Small intestine (tissue), 16 donors: ENCODE measurements at places on chromosomes 1 and 21. TPM values are rescaled to one million over a fixed set of nuclear protein-coding genes. Genes with fewer than 3 reads are reported as not detected.

SPATA17 gene
- 2.2 TPM for polyA plus RNA-seq

KIRREL1 gene
- 0.22 TPM for polyA plus RNA-seq

TTLL7 gene
- polyA plus RNA-seq, result 0.54 TPM

ANGPTL3 gene
- not detected for polyA plus RNA-seq

RGS16 gene
- 0.45 TPM for polyA plus RNA-seq

RPTN gene
- polyA plus RNA-seq, result not detected

DNA sequence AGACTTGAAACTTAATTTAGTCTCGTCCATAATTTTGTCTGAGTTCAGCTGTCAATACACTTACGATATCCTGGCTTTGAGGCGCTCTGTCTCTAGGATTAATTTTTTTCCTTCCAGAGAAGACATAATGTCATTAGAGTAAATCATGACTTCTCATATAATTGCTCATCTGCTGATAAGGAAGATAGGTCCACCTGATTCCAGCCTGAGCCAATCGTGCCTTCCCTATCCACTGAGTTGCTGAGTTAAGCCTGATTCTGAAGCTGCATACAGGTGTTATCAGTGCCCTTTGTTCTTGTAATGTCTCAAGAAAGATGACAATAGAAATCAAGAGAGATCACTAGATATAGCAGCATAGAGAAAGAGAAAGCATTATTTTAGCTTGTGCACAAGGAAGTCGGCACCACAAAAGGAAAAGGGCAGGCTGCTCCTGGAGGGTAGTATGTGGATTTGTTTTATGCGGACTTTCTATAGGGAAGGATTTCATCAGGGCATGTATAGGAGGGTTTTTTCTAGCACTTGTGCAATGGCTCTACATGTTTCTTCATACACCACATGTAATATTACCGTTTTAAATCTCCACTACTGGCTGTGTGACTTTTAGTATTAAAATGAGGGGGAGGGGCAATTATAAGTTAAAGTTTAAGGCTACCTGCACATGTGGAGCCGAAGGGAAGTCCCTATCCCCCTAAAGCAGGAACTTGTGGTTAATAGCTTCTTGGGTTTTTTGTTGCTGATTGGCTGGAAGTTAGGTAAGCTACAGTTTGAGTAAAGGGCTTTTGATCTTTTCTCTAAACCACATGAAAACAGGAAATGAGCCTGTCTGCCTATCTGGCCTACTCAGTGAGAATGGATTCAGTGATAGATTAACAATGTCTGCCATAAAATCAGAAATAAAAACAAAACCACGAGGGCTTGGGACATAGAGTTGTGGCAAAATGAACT lies 133.4 kb downstream of the PLPPR5 start:
- peak; percentile 6 for DNase-seq

- no peak for DNase-seq
Measured at GRCh38 chr1:44503625-44504024, 98.6 kb downstream of the RNF220 start.

DNA sequence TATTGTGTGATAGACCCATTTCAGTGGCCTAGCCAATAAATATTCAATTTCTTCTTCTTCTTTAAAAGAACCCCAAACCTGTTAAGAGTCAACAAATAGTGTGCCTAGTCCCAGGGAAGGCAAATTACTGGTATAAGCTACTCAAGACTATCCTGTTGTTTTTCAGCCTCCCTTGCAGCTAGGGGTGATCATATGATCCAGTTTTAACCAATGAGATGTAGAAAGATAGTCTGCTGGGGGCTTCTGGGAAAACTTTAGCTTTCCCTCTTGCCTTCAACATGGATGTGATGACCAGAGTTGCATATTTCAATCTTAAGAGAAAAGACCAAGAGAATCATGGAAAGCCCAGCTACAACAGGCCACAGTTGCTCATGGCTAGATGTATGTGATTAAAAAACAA lies 4.7 kb upstream of the NUP210L start:
- no peak for DNase-seq

DNA sequence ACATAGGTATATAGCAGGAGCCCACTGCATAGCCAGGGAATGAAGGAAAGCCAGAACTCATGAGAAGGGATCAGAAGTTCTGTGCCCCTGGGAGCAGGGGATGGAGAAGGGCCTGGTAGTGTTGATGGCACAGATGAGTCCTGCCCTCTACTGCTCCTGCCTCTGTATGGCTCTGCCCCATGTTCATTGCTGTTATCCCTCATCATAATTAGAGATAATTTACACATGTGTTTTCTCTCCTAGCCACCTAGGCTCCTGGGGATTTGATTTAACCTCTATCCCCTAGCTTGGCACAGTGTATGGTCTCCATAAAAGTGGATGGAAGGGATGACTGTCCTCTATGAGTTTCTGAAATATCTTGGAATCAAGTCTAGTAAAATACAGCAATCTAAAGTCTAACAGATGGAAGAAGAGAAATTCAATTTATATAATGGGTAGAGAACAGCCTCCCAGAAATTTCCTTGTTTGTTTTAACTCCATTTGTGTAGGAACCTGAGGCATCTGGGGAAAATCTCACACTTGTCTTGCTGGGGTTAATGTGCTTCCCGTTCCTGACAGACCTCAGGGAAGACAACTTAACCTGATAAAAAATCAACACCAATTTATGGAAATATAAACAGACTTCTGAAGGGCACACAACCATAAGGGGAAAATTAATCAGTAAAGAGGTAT lies 393.8 kb downstream of the HHAT start:
- DNase-seq, result no peak

DNA sequence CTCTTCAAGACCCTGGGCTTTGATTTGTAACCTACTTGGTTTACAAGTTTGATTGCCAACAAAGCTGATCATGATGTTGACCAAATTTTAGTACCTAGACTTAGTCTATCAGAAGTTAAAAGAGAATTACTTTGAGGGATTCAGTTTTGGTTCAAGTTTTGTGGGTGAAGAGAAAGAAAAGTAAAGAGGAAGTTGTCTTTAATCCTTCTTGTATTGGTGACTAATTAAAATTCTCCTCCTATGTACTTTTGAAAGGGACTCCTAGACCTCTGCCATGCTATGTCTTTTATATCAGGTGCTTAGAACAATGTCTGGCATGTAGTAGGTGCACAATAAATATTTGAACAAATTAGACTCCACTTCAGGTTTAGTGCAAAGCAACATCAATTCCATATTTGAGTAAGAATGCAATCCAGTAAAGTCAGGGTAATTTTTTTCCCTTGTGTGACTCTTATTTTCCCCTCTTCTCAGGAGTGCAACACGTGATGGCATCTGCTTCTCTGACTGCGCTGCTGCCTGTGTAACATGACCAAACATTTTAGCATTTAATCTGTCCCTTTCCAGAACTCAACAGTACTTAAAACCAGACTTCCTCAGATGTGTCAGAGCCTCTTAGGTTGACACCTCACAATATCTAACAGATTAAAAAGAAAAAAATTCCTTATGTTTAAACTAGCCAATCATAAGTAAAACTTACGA lies 41.1 kb upstream of the KCNQ4 start:
- no peak for DNase-seq

DNA sequence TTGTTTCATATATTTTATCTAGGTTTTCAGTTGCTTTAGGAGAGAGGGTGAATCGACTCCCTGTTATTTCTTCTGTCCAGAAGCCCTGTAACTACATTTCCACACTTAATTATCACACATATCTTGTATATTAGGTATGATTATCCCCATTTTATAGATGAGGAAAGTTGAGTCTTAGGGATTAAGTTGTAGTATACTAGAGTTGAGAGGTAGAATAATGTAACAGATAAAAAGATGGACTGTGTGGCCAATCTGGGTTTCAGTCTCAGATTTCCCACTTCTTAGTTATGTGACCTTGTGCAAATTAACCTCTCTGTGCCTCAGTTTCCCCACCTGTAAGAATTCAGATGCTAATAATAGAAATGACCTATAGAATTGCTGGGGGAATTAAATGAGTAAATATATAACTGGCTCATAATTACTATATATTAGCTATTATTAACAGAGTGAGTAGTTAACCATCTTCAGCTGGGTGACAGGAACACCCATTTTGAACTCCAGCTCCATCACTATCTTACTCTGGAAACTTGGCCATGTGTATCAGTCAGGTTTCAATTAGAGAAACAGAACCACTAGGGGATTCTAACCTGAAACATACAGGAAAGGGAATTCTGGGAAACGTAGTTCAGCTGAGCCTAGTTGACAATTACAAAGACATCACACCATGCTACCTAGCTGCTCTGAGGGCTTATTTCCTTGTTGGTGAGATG lies 20.4 kb upstream of the FOXO6 start:
- no peak for DNase-seq

DNA sequence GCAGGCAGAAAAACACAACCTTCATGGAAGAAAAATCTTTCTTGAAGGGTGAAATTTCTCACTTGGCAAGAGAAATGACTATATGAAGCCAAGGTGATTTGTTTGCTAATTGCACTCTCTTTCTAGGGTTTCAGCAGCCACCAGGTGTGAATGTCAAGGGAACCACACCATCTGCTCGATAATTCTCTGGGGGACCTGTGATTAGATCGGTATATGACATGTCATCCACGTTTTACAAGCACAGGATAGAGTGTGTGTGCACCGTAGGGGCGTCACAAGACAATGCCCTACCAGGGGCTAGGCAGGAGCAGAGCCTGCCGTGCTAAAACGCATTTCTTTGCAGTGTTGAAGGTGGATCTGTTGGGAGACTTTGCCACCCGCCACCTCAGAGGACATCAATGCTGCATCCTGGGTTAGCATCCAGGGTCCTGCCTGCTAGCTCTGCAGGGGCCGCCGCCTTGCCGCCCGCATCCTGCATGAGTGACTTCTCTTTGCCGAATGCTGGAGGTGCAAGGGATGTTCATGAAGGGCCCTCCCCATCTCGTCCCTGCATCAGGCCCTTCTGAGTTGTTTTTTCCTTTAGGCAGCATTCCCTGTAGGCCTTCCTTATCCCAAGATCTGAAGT lies 37.8 kb upstream of the CCSAP start:
- DNase-seq, result no peak

DNA sequence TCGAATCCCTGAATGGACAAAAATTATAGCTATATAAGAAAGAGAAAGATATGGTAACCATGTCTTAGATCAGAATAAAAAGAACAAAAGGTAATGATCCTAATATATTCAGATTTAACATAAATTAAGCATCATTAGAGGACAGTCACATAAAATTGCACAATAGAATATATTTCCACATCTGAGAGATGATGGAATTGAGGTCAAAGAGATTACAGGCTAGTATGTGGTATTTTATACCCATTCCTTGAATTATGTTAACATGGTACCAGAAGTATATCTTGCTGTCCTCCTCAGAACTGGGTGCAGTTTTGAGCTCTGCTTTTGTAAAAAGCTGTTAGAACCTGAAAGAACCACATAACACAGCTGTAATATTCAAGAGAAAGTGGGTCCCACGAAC lies 245.6 kb upstream of the HOOK1 start:
- DNase-seq, result no peak

DNA sequence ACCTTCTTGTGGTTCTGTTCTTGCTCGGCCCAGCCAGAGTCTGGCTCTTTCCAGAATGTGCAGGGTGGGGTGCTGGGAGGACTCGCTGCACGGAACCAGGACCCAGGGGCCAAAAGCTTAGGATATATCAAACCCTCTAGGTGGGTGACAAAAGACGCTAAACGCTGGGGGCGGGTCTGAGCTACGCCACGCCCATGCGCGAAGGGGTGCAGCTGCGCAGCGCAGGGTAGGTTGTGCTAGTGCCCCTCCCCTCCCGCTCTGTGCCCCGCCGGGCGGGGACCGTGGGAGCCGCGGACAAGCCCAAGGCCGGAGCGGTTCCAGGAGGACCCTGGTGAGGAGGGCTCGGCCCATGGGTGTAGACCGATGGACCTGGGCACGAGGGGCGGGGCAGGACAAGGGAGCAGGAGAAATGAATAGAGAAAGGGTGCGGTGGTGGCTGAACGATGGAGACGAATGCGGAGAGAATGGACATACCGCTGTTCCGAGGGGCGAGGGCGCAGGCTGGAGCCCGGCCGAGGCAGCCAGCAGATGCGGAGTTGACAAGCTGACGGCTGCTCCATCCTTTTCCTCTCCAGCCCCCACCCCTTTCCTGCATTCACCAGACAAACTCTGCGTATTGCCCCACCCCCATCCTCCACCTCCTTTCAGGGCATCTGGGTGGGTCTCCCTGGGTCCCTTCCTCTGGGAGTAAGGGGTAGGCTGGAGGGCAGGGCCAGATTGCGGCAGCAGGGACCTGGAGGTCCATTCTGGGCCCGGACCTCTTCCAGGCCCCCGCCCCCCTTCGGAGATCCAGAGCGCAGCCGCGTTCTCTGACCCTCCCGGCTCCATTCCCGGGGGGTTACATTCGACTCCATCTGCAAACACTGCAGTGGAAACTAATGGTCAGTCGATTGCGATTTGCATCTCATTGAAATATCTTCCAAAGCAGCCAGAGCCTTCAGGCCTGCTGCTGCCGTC lies at the start of gene RUSC1:
RUSC1 (plus strand) TSS at position 234 of the 957 bp plus-strand sequence. CDS start 880 bp downstream, outside the sequence.
- peak; percentile 87 for DNase-seq

DNA sequence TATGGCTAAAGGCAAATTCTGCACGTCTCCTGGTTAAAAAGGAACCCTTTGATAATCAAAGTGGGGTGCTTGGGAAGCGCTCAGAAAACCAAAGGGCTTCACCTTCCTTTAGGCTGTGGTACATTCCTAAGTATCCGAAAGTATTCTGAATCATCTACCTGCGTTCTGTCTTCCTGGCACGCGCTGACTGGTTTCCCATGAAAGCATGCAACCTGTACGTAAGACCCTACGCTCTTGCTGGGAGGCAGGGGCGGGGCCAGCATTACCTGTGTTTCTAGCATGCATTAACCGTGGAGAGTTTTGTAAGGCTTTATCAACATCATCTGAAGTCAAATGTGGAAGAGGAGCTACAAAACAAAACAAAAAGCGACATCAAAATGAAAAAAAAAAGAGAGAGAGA lies 96.0 kb downstream of the ERG start:
- no peak for DNase-seq

- peak; percentile 27 for DNase-seq
Measured at GRCh38 chr1:6868660-6869380, 83.6 kb downstream of the CAMTA1 start.

GRCh38 chr1:67793562-67793961 lies 39.7 kb downstream of the GNG12 start:
- no peak for DNase-seq

DNA sequence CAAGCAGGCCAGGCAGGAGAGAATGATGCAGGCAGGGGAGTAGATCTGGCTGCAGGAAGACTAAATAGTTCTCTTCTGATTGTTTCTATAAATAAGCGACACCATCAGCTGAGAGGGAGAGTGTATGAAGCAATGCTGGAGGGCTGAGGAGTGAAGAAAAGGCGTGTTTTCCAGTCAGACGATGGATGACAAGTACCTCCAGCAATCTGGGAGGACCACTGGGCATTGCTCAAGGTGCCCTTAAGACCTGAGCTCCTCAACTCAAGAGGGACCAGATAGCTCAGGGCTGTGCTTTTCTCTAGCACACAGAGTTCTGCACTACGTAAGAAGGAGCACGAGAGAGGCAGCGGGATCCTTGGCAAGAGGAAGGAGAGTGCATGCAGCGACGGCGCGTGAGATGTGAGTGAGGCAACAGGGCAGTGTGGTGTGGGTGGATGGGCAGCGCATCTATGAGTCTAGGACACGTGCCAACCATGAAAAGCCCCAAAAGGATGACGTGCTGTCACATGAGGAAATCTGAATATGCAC lies 36.0 kb downstream of the PABPC4 start:
- DNase-seq, result no peak

GRCh38 chr1:112893288-112894009 lies 62.5 kb downstream of the SLC16A1 start:
- no peak for DNase-seq
